ENCODE measurements at places on chromosomes 7 and 10.

GRCh38 chr7:94571816-94572215 lies 62.2 kb downstream of the CASD1 start:
- no peak for DNase-seq

- no peak for DNase-seq
Observed at GRCh38 chr10:21427804-21428481, 97.5 kb downstream of the SKIDA1 start.

DNA sequence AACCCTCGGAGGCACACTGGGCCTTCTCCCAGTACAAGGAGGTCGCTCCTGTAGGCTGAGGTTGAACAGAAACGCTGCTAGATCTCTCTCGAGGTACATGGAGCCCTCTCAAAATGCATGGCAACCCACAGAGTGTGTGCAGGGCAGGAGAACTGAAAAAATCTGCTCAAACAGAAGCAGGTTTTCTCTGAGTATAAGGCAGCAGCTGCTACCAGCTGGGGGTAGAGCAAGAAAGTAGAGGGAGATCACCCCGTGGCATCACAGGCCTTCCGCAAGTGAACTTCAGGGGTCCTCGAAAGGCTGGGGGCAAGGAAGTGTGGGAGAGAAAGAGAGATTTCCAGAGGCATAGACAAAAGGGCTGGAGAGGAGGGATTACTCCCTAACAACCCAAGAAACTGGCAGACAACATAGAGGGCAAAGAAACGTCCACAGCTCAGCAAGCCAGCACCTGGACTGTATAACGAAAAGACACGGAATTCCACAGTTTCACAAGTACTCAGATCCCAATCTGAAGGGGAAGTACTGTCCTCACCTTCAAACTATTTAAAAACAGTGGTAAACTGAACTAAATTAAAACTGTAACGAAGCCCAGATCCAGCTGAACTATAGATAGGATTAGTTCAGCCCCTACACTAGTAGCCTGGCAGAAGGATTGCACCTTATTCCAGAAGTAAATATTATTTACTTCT lies 299.2 kb downstream of the IPMK start:
- no peak for DNase-seq

GRCh38 chr10:63155388-63156020 lies 22.4 kb downstream of the NRBF2 start:
- DNase-seq: no peak

DNA sequence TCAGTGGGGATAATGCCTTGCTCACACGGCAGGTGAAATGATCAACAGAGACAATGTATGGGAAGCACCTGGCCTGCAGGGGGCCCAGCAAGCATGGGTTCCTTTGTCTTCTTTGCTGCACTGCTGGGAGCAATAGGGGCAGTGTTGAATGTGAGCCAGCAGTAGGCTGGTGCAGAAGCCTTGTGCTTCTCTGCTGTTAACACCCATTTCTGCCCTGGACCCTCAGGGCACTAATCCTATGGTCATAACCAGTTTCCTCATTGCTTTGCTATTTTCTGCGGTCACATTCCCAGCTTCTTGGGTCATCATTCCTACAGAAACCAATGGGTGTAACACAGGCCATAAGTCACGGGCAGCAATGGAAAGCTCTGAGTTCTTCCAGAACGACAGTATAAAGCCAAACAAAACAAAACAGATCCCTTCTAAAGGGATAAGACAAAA lies 10.9 kb upstream of the LGI1 start:
- no peak for DNase-seq

- no peak for DNase-seq
Observed at GRCh38 chr7:157467496-157468212, 130.8 kb downstream of the DNAJB6 start.

- no peak for DNase-seq
Observed at GRCh38 chr10:30368065-30368718, 19.1 kb upstream of the MTPAP start.

DNA sequence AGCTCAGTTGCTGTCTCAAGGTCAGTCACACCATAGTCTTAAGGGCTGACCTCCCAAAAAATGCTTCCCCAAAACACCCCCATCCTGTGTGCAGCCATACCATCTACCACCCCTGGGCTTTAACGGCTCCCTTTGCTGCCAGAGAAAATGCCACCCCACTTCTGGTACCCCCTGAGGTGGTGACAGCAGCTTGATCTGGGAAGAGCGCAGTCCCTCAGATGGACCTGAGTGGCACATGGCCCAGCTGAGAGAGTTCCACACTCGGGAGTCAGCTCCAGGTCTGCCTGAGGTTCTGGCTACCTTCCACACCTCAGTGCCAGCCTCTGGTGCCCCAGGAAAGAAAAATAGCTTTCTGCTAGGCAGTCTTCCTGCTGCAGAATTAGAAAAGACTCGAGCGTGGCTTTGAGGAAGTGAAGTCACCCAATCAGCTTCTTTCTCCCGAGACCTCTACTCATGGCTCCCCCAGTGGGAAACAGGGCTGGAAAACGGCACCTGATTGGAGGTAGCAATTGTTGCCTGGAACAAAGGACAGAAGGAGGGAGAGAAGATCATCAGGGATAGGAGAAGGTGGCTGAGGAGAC lies 151.7 kb downstream of the ARHGAP21 start:
- DNase-seq: no peak

DNA sequence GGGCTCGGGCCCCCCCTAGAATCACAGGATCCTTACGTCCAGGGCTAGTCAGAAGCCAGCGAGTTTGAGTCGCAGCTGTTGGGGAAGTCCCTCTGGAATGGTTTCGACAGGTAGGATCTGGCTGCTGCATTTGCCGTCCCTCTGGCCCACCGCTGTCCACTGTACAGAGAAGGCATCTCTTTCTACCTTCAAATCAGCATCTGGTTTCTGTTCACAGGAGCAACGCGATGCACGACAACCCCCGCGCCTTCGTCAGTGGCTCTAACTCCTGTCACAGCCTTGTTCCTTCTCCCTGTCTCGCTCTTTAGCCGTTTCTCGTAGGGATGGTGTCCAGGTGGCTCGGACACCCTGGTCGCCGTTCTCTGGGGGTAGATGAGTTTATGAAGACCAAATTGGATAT lies 11.2 kb upstream of the PFKFB3 start:
- no peak for DNase-seq

DNA sequence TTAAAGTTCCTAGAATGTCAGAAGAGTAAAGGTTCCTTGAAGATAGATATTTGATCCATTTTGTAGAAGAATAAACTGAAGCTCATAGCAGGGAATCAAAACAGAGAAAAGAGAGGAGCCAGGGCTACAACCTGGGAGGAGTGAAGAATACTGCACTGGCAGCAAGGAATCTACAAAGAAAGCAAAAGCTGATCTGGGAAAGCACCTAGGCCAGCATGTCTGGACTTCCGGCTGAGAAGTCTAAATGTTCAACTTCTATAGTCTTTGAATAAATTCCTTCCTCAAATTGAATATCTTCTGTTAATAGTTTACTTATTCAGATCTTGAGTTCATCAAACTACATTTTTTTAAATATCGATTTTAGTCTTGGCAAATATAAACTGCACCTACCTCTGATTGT lies 78.2 kb downstream of the VPS41 start:
- no peak for DNase-seq

GRCh38 chr7:106772655-106773108 lies 92.4 kb upstream of the PIK3CG start:
- no peak for DNase-seq

DNA sequence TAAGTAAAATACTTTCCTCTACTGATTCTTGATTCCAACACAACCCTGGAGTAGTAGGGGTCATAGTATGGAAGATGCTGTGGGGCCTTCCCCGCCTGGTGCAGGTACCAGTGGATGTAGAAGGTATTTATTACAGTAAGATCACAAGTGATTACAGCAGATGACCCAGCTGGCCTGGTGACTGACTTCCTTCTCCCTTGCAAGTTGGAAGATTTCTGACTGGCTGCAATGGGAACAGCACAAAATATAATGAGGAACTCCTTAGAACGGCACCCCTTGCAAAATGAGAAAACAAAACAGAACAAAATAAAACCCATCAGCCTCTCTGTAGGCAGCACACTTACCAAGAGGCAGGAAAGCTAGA lies 61.7 kb upstream of the TARP start:
- DNase-seq: no peak

GRCh38 chr10:83724471-83725241 lies 414.7 kb upstream of the GHITM start:
- no peak for DNase-seq

GRCh38 chr7:45713669-45714520 lies 139.7 kb downstream of the ADCY1 start:
- DNase-seq: no peak

DNA sequence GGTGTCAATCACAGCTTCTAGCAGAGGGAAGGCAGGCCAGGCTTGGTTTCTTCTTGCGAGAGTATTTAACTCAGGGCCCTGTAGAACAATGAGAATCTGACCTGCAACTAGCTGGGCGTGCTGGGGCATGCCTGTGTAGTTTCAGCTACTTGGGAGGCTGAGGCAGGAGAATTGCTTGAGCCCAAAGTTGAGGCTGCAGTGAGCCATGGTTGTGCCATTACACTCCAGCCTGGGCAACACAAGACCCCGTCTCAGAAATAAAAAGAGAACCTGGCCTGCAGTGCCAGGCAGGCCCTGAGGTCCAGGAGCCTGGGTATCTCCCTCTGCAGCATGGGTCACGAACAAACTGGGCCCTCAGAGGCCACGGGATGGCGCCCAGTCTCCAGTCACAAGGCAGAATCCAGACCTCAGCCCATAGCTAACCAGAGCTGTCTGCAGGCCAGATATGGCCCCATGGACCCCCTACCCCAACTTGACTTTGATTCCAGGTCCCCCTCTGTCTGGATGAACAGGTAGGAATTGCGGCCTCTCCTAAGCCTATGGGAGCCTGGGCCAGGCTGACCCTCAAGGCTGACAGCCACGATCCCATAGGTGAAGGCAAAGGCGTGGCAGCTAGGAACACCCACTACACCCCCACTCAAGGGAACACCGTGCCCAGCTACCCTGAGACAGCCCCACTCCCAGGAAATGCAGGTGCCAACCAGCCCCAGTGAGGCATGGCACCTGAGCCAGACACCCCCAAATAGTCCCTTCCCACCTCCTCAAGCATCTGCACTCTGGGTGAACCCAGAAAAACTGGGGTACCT lies 102.7 kb upstream of the TNRC18 start:
- peak; percentile 55 for DNase-seq

DNA sequence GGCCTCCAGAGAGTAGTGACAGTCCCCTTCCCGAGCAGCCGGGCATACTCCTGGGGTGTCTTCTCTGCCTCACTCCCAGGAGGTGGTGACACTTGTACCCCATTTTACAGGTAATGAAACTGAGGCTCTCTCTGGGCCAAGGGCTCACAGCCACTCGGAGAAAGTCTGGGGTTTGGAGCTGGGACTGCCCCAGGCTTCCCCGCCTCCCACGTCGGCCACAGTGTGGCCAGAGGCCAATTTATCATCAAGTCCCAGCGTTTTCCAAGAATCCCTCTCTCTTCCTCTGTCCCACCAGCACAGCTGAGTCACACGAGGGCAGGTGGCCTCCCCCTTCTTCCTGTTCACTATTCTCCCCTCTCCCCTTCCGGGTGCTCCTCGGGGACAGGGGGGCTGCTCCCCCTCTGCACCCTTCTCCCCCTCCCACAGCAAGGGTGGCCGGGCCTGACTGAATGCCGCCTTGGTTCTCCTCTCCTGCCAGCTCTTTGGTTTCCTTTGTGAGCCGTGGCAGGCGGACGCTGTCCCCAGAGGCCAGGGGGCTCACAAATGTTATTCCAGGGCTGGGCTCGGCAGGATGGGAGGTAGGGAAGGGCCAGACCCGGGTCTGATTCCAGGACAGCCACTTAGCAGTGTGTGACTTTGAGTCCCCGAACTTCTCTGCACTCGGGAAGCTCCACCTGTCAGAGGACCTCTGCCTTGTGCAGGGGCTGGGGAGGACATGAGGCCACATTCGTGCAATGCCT lies 17.7 kb downstream of the CLIP2 start:
- peak; percentile 35 for DNase-seq

GRCh38 chr7:107882766-107883165 lies 8.2 kb upstream of the DLD start:
- no peak for DNase-seq

DNA sequence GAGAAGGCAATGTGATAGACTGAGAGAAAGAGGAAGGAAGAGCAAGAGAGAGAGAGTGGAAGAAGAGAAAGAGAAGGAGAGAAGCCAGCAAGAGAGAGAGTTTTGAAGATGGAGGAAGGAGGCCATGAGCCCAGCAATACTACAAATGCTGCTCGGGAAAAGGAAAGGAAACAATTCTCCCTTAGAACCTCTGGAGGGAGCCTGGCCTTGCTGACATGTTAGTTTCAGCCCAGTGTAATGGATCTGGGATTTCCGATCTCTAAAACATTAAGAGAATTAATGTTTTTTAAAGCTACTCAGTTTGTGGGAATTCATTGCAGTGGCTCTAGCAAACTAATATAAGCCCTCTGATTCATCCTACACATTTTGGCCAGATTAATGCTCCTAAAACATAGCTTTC lies 206.8 kb upstream of the MTPN start:
- DNase-seq: no peak

DNA sequence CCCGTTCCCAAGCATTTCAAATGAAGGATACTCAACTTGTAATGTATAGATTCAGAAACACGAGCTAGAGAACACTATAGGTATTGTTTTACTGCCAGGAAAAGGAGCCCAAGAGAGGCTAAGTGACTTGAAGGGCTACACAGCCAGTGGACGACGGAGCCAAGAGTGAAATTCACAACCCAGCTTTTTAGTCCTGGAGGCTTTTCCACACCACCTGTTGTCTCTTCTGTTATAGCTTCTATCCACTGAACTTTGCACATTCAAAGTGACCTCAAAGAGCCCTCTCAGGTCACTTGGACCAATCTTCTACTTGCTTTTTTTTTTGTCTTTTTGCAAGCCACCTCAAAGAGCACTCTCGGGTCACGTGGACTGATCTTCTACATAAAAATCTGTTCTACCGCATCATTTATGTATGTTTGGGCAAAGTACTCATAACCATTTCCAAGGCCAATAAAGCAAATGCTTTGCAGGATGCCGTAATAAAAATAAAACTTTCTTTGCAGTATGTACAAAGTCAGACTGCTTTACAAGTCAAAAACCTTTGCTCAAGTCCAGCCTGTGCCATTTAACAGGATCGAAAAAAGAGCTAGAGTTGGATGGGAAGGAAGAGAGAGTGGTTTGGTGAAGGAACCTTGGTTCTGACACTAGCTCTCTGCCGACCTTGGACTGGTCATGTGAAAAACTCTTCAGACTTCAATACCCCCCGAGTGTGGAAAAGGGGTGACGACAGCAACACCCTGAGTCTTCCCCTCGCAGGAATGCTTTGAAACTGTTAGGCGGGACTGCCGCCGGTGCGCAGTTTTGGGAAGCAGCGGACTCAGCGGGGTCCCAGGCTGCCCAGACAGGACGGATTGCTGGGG lies 821 bp downstream of the SLC35B4 start:
- no peak for DNase-seq

- peak; percentile 30 for DNase-seq
Observed at GRCh38 chr10:68561865-68562649, 1.9 kb downstream of the TET1 start.

All from activated T-cell treated with anti-CD3 and anti-CD28 coated beads, Interleukin-2, amount 50 U/mL, for 24 hours (primary cell).